ENCODE measurements at places on chromosomes 4 and X. TPM values are rescaled to one million over a fixed set of nuclear protein-coding genes. Genes with fewer than 3 reads are reported as not detected.

- no peaks in the 10 kb centered on the region for H3K36me3 ChIP-seq
- H3K27me3 ChIP-seq, result no peaks in the 10 kb centered on the region
- H3K27ac ChIP-seq, result no peak overlapping the region
Observed at GRCh38 chr4:45795135-45795534, 328.7 kb downstream of the GABRG1 start.

The SHROOM3 gene
- 46.4 TPM for total RNA-seq

The CXCL11 gene
- total RNA-seq, result 1.9 TPM

The SORBS2 gene
- 50.8 TPM for total RNA-seq

DNA sequence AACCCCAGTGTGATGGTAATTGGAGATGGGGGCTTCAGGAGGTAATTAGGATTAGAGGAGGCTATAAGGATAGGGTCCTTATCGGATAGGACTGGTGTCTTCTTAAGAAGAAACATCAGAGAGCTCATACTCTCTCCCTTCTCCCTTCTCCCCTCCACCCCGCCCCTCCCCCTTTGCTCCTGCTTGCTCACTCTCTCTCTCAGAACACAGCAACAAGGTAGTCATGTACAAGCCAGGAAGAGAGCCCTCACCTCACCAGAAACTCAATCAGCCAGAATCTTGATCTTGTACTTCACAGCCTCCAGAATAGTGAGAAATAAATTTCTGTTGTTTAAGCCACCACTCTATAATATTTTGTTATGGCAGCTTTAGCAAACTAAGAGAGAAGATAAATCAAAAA, 4.5 kb downstream of the DDX60L start:
- H3K27ac ChIP-seq, result no peak overlapping the region
- DNase-seq, result no peak
- no peaks in the 10 kb centered on the region for H3K4me1 ChIP-seq
- H3K27me3 ChIP-seq, result no peaks in the 10 kb centered on the region

GRCh38 chr4:7757501-7758471, 181.9 kb downstream of the AFAP1 start:
- H3K4me3 ChIP-seq, result no peak overlapping the region
- H3K27ac ChIP-seq, result no peak overlapping the region
- H3K4me1 ChIP-seq, result peaks cover 3% of the 10 kb centered on the region
- no peaks in the 10 kb centered on the region for H3K36me3 ChIP-seq

The PRR32 gene
- not detected for total RNA-seq

The CLDN22 gene
- not detected for total RNA-seq
